Endodermal cell (in vitro differentiated cells): ENCODE measurements at places on chromosomes 16 and 17. TPM values are rescaled to one million over a fixed set of nuclear protein-coding genes. Genes with fewer than 3 reads are reported as not detected.
A peak's percentile ranks its signal among the peaks of the same experiment; 100 is the strongest.

PMFBP1 gene
- total RNA-seq: 1.1 to 4.1 TPM (median 3.0 TPM) in 3 replicates

CD300LD gene
- not detected in 3 replicates for total RNA-seq

GRCh38 chr17:68950725-68951124 is 4.5 kb downstream of the ABCA8 start:
- H3K27ac ChIP-seq: no peak overlapping the region
- H3K4me3 ChIP-seq: no peak overlapping the region
- no peaks in the 10 kb centered on the region for H3K4me1 ChIP-seq
- no peak for DNase-seq
- H3K36me3 ChIP-seq: no peaks in the 10 kb centered on the region

- no peak overlapping the region for H3K27ac ChIP-seq
- no peaks in the 10 kb centered on the region for H3K4me1 ChIP-seq
- no peaks in the 10 kb centered on the region for H3K27me3 ChIP-seq
- H3K36me3 ChIP-seq: peaks cover 86% of the 10 kb centered on the region
Observed at GRCh38 chr16:24950275-24950674, 64.9 kb downstream of the ARHGAP17 start.

DNA sequence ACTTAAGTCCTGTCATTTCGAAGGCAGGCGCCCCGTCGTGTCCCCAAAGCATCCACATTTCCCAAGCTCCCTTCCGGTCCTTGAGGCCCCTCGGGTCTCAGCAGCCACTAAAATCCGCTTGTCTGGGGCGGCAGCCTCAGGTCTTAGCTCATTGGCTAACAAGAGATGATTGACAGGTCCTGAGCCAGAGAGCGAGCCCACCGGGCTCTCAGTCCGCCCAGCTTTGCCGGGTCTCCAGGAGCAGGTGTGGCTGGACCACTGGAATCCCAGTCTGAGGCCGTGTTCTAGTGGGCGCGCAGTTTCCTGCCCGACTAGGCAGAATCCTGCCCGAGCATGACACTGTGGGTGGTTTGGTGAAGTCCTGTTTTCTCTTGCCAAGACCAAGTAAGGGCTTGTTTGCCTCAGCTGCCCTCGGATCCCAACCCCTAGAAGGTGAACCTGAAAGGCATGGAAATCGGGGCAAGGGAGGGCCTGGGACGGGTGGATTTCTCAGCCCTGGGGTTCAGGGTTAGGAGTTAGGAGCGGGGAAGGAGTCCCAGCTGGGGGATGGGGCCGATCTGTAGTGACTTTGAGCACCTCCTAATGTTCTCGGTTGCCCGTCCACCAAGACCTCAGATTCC is 42.8 kb downstream of the MRC2 start:
- H3K27me3 ChIP-seq: no peaks in the 10 kb centered on the region
- no peak overlapping the region for H3K4me3 ChIP-seq
- H3K4me1 ChIP-seq: no peaks in the 10 kb centered on the region
- peaks cover 47% of the 10 kb centered on the region for H3K36me3 ChIP-seq
- H3K27ac ChIP-seq: no peak overlapping the region

GRCh38 chr17:48724251-48725003 is 1.4 kb downstream of the PRAC2 start:
- peaks cover 100% of the 10 kb centered on the region for H3K27me3 ChIP-seq
- no peak overlapping the region for H3K27ac ChIP-seq
- DNase-seq: peak; percentile 97
- no peaks in the 10 kb centered on the region for H3K4me1 ChIP-seq
- H3K4me3 ChIP-seq: no peak overlapping the region

DNA sequence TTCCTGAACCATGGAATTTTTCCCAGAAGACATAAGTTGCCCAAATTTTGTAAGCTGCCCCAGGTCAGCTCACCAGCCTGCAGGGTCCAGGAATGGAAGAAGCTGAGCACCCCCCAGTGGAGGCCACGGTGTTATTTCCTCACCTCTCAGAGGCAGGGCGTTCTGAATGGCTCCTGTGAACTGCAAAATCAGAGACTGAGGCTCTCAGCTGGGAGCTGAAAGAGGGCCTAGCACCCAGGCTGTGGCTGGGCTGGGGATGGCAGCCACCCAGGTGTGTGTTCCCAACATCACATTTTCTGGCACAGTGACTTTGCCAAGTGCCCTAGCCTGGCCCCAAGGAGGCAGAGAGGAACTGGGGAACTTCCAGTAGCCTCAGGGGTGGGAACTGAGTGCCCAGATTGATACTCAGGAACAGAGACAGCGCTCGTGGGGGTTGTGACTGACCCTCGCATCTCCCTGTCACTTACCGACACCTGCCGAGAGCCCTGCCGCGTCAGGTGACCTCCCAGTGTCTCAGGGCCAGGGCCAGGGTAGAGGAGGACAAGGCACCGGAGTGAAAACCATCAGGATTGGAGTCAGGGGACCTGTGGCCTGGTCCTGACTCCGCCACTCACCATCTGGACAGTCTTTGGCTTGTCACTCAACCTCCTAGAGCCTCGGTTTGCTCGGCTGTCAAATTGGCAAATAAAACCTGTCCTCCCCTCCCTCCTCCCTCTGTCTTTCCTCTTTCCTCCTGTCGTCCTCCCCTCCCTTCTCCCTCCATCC is 11.3 kb downstream of the CACNG4 start:
- H3K4me3 ChIP-seq: no peak overlapping the region
- no peak overlapping the region for H3K27ac ChIP-seq
- no peaks in the 10 kb centered on the region for H3K4me1 ChIP-seq
- peak; percentile 91 for DNase-seq
